ENCODE measurements at places on chromosomes 7 and 10. TPM values are rescaled to one million over a fixed set of nuclear protein-coding genes. Genes with fewer than 3 reads are reported as not detected.

DNA sequence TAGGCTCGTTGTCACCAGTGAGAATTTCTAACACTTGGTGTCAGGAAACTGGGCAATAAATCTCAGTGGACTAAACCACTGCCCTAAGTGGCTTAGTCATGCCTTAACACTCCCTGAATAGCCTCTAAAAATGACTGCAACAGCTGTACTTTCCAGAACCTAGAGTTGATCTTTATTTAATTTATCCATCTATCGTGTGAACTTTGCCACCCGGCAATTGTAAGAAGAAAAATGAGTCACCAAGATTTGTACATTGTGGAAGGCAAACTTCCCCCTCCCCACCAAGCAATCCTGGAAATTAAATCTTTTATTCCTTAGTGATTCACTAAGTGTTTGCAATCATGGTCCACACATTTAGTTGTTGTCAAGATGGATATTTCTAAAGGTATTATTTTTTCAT lies 47.1 kb downstream of the NXPH1 start:
- no peak for DNase-seq

DNA sequence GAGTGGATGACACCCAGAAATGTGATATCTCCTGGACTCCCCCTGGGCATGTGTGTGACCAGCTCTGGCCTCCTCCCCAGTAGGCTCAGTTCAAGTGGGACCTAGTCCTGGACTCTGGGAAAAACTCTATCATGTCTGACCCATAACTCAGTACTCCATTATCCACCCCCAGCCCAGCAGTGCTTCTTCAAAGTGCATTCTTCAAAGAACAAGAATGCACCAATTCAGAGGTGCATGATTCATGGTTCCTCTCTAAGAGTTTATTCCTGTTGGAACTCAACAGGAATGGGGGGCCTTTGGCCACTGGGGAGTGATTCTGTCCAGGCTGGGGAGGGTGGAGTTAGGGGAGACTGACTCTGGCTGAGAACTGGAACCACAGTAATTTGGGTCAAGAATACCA lies 173.6 kb upstream of the CXCL12 start:
- no peak for DNase-seq

- DNase-seq: no peak
Measured at GRCh38 chr7:92968502-92968901, 132.1 kb upstream of the CDK6 start.

DNA sequence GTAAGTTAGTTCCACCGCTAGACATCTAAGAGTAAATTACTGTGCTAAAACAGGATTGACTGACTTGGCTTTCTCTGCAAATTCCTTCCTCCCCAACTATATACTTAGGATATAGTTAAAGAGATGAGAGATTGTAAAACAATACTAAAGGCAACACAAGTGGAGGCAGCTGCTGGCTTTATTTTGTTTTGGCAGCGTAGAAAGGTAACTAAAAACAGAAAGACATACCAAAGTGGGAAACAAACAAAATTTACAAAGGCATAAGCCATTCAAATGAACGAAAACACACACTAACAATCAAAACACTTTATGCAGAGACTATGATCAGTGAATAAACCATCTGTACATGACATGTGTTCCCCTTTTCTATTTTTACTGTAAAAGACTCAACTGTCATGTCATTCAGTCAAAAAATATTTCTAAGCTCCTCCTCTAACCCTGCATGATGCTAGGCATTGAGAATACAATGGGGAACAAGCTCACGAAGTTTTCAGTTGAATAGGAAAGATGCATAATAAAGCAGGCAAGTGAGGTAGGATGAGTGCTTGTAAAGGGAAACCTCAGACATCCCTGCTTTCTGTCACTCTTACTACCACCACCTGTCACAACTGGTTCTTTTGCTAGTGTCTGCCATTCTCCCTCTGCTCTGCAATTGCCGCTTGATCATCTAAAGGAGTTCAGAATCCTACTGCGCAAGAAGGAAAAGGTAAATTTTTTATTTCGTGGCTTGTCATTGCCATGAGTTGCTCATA lies 64.2 kb upstream of the COL1A2 start:
- DNase-seq: no peak

- peak; percentile 58 for DNase-seq
Measured at GRCh38 chr10:47403446-47404318, 19.6 kb upstream of the ZNF488 start.

DNA sequence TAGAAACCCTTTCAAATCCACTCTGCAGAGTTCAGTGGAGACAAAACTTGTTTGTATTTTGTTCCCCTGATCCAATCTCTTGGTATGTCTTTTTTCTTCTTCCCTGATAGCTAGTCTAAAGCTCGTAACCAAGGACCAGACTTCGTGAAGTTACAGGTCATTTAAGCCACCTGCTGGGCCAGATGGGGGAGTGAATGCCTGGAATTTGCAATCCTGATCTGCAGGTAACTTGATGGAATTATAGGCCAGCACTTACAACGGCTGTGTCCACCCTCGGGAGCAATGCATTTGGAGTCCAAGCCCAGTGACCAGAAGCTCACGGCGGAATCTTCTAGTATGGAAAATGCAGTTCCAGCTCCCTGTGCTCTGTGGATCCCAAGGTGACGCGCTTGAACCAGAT lies 566.9 kb downstream of the TCERG1L start:
- peak; percentile 15 for DNase-seq

LMBR1 gene
- total RNA-seq: 65.1 TPM

HOXA4 gene
- 9.5 TPM for total RNA-seq

JAKMIP3 gene
- total RNA-seq: 0.62 TPM

SFTPA1 gene
- total RNA-seq: 0.83 TPM

Data from posterior vena cava (tissue), 2 donors.